Thoracic aorta endothelial cell (primary cell): ENCODE measurements at places on chromosomes 2 and 18. TPM values are rescaled to one million over a fixed set of nuclear protein-coding genes. Genes with fewer than 3 reads are reported as not detected.

The RNU2-63P gene
- total RNA-seq: under 0.01 and 106 TPM in 2 replicates

The ARPC2 gene
- 541 and 551 TPM in 2 replicates for total RNA-seq

The PDE11A gene
- 0.14 and 0.27 TPM in 2 replicates for total RNA-seq

The CHPF gene
- 0.22 and 0.40 TPM in 2 replicates for total RNA-seq

The TTN gene
- total RNA-seq: 1.9 and 3.2 TPM in 2 replicates

The SMYD5 gene
- 16.1 and 23.0 TPM in 2 replicates for total RNA-seq

The SCTR gene
- not detected in 2 replicates for total RNA-seq

The CYP27C1 gene
- not detected in 2 replicates for total RNA-seq

The STARD6 gene
- not detected in 2 replicates for total RNA-seq

The SAG gene
- not detected in 2 replicates for total RNA-seq

The AQP12A gene
- total RNA-seq: not detected in 2 replicates

The LRRC30 gene
- total RNA-seq: not detected in 2 replicates

The FBXO15 gene
- total RNA-seq: 0.53 TPM in 1 of 2 replicates, not detected in the other
